ENCODE measurements at places on chromosomes 13 and 19.
A peak's percentile ranks its signal among the peaks of the same experiment; 100 is the strongest.

- DNase-seq: no peak
Measured at GRCh38 chr13:33730147-33730546, 87.8 kb upstream of the RFC3 start.

DNA sequence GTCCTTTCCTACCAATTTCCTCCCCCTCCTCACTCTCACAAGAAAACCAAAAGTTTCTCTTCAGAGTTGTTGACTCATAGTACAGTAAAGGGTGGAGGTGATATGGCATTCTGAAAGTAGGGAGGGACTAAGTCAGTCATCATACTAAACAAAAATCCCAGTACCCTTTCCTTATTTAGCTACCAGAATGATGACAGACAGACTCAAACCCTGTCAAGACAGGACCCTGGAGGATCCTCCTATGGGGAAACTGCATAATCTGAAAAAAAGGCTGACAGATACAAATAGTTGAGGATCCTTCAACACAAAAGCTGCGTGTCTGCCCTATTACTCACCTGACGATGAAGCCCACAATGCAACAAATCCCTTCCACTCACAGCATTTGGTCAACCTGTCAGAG is 55.5 kb downstream of the CYSLTR2 start:
- DNase-seq: no peak

DNA sequence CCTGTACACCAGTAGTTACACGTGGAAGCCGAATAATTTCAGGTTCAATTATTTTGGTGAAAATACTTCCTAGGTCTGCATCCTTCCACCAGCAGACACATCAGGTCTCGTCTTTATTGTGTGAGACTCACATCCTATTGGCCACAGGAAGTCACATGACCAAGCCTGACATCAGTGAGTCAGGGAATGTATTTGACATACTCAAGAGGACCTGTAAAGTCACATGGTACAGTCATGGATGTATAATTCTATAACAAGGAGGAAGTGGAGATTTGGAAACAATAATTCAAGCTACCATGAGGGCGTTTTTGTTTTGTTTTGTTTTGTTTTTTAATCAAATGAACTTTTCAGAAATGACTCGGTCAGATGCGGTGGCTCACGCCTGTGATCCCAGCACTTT is 9.3 kb upstream of the HIF3A start:
- DNase-seq: no peak

- no peak for DNase-seq
Measured at GRCh38 chr19:13712767-13713201, 51.5 kb upstream of the MRI1 start.

DNA sequence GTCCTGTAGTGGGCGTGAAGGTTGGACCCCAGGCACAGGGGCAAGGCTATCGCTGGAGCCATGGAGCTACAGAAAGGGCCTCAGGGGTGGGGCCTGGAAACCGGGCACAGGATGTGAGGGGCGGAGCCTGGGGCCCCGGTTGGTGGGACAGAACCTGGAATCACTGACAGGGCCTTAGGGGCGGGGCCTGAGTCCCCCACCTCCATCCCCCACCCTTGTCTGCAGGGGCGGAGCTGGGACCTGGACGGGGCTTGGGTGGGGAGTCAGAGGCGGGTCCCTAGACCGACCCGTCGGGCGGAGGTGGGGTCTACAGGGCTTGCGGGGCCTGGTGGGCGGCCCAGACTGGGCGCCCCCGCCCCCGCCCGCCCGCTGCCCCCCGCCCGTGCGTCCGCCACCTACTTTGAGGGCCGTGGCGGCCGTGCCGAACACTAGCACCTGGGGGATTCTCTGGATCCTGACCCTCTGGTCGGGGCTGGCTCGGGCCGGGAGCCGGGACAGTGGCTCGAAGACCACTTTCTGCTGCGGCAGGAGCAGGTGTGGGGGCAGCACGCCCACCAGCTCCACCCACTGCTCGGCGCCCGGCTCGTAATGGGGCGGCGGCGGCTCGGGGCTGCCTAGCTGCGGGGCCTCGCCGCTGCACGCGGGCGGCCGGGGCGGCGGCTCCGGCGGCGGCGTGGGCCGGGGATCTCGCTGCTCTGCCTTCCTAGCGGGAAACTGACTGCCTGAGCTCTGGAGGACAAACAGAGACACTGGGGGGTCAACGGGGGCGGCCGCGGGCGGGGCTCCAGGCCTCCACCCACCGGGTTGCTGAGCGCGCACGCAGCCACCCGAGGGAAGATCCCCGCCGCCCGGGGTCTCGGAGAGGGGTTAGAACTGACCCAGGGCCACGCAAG is 26.3 kb downstream of the DCAF15 start:
- no peak for DNase-seq

GRCh38 chr19:13173139-13173737 is 23.0 kb downstream of the IER2 start:
- DNase-seq: no peak

- DNase-seq: no peak
Measured at GRCh38 chr19:16516381-16516780, 20.2 kb downstream of the C19orf44 start.

DNA sequence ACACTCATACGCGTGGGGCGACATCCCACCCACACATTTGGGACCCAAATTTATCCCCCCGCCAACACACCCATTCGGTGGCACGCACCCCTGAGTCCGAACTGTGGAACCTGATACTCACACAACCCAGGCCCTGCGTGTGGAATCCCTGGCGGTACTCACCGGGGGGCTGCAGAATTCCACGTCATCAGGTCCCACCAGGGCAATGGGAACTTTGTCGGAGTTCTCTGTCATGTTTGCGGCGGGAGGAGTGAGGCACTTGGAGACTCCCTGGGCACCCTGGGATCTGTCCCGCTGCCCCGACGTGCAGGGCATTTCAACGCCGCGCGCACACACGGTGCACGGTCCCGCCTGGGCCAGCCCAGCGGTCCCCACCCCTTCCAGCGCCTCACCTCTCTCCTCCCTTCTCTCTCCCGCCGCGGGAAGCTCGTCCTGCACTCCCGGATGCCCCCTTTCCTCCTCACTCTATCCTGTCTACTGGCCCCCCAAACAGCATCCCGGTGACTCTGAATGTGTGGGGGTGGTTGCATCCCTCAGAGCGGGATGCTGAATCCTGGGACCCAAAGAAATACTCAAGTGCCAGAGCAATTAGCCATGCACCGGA is at the start of gene CNMD:
Gene CNMD, minus strand, starts transcription at position 353 of the 604 bp plus-strand sequence. Its CDS starts 119 bp downstream, at position 234.
- no peak for DNase-seq

GRCh38 chr13:105410602-105411001 is 1124.9 kb downstream of the EFNB2 start:
- DNase-seq: no peak

DNA sequence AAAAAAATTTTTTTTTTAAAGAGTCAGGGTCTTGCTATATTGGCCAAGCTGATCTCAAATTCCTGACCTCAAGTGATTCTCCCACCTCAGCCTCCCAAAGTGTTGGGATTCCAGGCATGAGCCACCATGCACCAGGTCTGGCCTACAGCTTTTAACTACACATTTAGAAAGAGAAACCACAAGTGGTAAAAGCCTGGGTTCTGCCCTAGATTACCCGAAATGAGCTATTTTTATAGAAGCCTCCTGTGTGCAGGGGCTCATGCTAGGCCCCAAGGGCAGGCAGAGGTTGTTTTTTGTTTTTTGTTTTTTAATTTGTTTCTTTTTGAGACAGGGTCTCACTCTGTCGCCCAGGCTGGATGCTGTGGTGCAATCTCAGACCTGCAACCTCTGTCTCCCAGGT is 14.0 kb upstream of the MYADM start:
- no peak for DNase-seq

- no peak for DNase-seq
Measured at GRCh38 chr19:34176581-34176980, 4.3 kb downstream of the LSM14A start.

DNA sequence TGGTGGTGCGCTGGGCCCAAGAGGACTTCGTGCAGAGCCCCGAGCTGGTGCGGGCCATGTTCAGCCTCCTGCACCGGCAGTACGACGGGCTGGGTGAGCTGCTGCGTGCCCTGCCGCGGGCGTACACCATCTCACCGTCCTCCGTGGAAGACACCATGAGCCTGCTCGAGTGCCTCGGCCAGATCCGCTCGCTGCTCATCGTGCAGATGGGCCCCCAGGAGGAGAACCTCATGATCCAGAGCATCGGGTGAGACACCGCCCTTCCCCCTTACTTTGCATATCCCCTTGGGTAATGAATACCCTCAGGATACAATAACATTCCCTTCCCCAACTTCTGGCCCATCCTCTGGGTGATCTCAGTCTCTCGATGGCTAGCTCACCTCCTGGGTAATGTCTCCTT is 60.9 kb downstream of the RYR1 start:
- DNase-seq: no peak

DNA sequence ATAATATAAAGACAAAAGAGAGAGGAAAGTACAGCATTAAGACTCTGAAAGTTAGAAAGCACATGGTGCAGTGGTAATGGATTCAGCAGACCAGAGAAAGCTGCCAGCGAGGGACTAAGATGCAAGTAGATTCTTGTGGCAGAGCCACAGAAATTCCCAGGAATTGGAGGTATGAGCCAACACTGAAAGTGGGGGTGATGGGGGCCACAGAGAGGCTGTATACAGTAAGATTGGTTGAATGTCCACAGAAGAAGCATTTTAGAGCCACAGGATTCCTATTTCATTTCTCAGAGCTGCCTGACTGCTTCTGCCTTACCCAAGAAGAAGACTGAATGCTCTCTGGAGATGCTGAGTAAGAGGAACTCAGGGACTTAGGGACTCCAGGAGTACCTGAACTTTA is 295.0 kb downstream of the LMO7 start:
- no peak for DNase-seq

GRCh38 chr13:113057084-113057483 is 48.5 kb upstream of the F7 start:
- no peak for DNase-seq

DNA sequence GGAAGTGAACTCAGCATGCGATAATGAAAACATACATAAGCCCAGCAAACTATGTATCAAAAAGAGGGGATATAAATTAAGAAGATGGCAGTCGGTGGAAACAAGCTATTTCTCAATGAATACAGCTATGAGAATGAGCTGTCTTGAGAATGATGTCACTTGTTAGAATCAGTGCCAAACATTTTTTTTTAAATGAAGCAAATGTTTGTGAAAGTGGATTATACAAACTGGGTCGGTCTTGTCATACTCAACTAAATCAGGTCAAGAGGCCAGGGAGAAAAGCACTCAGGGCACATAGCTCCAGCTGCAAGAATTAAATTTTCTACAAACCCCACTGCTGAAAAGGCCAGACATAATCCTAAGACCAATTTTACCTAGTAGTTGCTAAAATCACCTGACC is 1048.4 kb downstream of the SLITRK1 start:
- DNase-seq: no peak

DNA sequence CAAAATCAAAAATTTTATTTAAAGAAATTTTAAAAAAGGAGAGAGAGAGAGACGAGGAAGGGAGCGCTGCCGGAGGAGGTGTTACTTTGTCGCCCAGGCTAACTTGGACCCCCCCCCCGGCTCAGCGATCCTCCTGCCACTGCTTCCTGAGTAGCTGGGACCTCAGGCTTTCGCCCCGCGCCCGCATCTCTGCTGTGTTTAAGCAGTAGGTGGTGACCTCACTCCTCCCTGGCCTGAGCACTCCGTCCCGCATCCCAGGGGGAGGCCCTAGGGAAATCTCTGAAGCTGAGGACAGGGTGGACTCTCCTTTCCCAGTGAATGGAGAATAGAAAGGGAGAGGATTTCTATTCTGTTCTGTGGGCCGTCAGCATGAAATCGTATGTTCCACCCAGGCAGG is 485 bp upstream of the ZNF845 start:
- no peak for DNase-seq

DNA sequence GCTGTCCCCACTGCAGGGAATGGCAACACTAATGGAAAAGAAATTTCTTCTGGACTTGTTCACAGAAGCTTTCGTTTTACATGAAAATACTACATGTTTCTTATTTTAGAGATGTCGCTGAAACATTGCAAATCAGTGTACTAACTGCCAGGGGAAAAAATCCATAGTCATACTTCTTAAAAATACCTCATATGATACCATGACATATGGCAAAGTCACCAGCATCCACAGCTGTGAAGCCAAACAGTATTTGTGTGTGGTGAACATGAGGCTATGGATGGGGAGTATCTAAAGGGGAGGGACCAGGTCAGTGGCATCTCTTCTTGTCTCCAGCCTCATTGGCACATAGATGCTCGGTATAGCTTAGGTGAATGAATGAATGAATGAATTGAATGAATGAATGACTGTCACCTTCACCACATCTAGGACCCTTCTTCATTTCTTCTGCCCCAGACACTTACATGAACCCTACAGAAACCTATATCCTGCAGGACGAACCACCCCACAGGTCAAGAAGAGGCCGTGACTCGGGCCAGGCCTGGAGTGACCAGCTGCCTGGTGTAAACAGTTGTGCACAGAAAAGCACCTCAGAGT is 14.6 kb upstream of the CD33 start:
- DNase-seq: no peak

DNA sequence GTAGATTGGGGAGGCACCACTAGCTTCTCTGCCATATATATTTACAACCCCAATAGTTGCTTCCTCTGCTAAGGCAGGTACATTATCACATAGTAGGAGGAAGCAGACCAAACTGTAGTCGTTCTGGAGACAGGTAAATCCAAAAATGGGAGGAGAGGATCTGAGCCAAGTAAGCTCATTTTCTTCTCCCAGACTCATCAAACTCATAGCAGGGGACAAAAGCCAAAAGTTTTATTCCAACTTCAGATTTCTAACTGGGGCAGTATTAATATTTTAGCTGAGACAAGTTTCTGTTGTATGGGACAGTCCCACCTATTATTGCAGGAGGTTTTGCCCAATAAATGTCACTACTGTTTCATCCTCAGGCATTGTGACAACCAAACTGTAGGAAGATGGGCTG is 7.8 kb upstream of the IGSF23 start:
- DNase-seq: no peak

- no peak for DNase-seq
Measured at GRCh38 chr13:106186366-106187030, 349.0 kb downstream of the EFNB2 start.

DNA sequence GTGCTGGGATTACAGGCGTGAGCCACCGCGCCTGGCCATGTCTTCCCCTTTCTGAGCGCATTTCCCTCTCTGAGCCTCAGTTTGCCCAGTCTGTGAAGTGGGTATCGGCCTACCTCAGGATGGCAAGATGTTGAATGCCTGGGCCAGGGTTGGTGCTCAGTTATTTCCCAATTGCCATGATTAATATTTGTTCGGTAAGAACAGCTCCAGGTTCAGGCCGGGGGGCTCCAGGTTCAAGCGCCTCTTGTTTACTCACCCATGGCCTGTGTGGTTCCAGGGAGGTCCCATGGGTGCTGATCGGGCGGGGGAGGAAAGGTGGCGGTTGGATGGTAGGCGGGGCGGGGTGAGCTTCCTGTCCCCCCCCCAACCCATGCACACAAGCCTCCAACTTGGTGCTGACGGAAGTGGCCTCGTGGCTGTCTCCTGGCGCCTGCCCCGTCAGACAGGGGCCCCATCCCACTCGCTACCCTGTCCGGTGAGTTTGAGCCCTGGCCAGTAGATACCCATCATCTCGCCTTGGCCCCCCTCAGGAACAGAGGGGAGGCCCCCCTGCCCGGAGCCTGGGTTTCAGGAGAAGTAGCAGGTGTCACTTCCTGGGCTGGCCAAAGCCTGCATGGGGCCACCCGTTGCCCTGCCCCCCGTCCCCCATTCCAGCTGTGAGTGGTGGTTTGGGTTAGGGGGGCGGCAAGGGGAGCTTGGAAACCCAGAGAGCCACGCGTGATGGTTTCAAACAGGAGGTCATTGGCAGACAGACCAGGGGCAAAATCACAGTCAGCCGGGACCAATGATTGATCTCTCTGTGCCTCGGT is at the start of gene FCHO1:
Gene FCHO1, plus strand, starts transcription at position 375 of the 809 bp plus-strand sequence. CDS start 3,688 bp downstream, outside the sequence.
- peak; percentile 62 for DNase-seq

- DNase-seq: no peak
Measured at GRCh38 chr13:48571126-48571913, 38.4 kb upstream of the RCBTB2 start.

GRCh38 chr19:13262450-13262849 is 112.2 kb downstream of the IER2 start:
- no peak for DNase-seq

GRCh38 chr13:98782654-98783053 is 30.2 kb upstream of the SLC15A1 start:
- no peak for DNase-seq
